ENCODE measurements at places on chromosomes 2 and 18. TPM values are rescaled to one million over a fixed set of nuclear protein-coding genes. Genes with fewer than 3 reads are reported as not detected.

- no peak for DNase-seq
- no peak overlapping the region for H3K27ac ChIP-seq
- H3K4me1 ChIP-seq = peaks cover 37% of the 10 kb centered on the region
- H3K36me3 ChIP-seq = no peaks in the 10 kb centered on the region
- no peak overlapping the region for H3K4me3 ChIP-seq
- no peaks in the 10 kb centered on the region for H3K27me3 ChIP-seq
These were observed 194.8 kb downstream of the ZEB2 start for GRCh38 chr2:144325086-144325485.

GRCh38 chr2:219230059-219230540, 494 bp downstream of the ANKZF1 start:
- peaks cover 48% of the 10 kb centered on the region for H3K4me1 ChIP-seq
- H3K4me3 ChIP-seq = peak overlapping the region; percentile 100
- no peaks in the 10 kb centered on the region for H3K27me3 ChIP-seq
- H3K36me3 ChIP-seq = peaks cover 15% of the 10 kb centered on the region
- peak; percentile 33 for DNase-seq

DNA sequence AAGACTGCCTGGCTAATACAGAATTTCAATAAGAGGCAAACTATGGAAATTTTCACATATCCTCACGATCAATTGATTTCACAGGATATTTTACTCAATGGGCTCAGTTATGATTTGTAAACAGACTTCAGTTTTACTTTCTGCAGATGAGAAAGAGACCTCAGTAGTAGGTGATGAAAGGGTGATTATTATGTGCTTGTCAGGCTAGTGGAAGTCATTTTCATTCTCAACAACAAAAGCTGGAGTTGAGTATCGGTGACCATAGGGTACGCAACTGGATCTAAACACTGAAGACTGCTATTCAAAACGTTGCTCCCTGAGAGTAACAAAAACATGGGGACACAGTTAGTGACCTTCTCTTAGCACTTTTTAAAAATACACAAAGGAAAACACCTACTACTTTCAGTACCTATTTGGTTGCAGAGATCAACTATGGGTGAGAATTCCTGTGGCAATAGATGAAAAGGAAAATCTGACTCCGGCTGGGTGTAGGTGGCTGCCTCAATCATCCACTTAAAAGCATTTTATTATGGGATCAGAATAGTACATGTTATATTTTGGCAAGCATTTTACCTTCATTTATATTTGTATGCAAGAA, 126.2 kb upstream of the VRK2 start:
- H3K36me3 ChIP-seq = no peaks in the 10 kb centered on the region
- H3K27ac ChIP-seq = no peak overlapping the region
- no peaks in the 10 kb centered on the region for H3K27me3 ChIP-seq
- no peaks in the 10 kb centered on the region for H3K4me1 ChIP-seq
- H3K4me3 ChIP-seq = no peak overlapping the region

- H3K4me1 ChIP-seq = peaks cover 3% of the 10 kb centered on the region
- peaks cover 21% of the 10 kb centered on the region for H3K36me3 ChIP-seq
- no peak overlapping the region for H3K27ac ChIP-seq
- no peak for DNase-seq
These were observed 41.7 kb upstream of the MALL start for GRCh38 chr2:110157153-110157793.

SKA1 gene
- polyA plus RNA-seq = 1.5 TPM

GRCh38 chr2:224841910-224842309, 125.7 kb upstream of the CCDC195 start:
- peaks cover 40% of the 10 kb centered on the region for H3K36me3 ChIP-seq
- DNase-seq = no peak
- H3K4me1 ChIP-seq = no peaks in the 10 kb centered on the region

GRCh38 chr18:79493211-79493800, 97.6 kb downstream of the NFATC1 start:
- H3K4me3 ChIP-seq = no peak overlapping the region
- no peaks in the 10 kb centered on the region for H3K27me3 ChIP-seq
- no peak for DNase-seq
- H3K36me3 ChIP-seq = peaks cover 29% of the 10 kb centered on the region
- H3K27ac ChIP-seq = no peak overlapping the region

DNA sequence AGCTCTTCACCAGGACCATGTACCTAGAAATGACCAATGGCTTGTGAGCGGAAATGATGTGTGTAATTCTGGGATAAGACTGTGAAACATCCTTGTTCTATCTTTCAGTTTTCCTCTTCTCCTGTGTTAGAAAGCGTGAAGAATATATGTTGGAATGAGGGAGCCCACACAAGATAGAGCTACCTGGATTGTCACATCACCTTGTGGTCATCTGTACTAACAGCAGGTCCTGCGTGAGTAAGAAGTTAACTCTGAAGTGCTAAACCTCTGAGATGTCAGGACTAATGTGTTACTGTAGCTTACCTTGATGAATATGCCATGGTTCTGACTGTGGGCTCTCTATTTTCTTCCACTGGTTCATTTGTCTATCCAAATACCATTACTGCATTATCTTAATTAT, 75.6 kb downstream of the FASTKD2 start:
- H3K4me1 ChIP-seq = no peaks in the 10 kb centered on the region
- no peaks in the 10 kb centered on the region for H3K27me3 ChIP-seq
- DNase-seq = no peak

DNA sequence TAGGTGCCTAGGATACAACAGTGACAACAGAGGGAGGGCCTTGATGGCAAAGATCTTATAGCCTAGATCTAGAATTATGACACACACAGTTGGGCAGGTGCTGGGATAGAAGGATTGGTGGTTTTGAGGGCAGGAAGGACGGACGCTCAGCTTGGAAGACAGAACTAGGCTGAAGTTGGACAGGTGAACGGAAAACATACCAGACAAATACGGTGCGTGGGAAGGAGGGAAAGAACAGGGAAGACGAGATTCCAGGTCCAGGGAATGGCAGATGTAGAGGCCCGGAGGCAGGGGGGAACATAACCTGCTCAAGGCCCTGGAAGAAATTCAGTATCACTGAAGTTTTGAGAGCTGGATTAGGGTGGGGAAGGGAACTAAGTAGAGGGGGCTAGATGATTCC, 40.8 kb downstream of the CRACDL start:
- H3K36me3 ChIP-seq = no peaks in the 10 kb centered on the region
- DNase-seq = no peak
- no peak overlapping the region for H3K27ac ChIP-seq
- no peaks in the 10 kb centered on the region for H3K4me1 ChIP-seq
- H3K27me3 ChIP-seq = peaks cover 44% of the 10 kb centered on the region

GRCh38 chr2:188983427-188984064, 9.4 kb downstream of the COL3A1 start:
- no peak overlapping the region for H3K27ac ChIP-seq
- DNase-seq = no peak
- no peaks in the 10 kb centered on the region for H3K36me3 ChIP-seq
- no peaks in the 10 kb centered on the region for H3K4me1 ChIP-seq

DNA sequence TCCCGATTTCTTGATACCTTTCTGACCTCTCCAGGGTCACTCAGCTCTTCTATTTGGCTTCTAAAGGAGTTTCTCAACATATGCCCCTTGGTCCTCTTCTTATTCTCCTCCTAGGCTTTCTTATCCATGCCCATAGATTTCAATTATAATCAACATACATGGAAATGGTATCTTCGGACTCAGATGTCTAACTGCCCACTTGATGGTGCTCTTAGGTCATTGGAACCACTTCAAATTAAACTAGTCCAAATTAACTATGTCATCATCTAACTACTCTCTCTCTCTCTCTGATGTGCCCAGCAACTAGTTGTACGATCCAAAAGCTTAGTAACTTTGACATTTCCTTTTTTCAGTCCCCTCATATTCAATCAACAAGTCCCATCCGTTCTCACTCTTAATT, 43.2 kb upstream of the GPR75 start:
- H3K4me1 ChIP-seq = peaks cover 8% of the 10 kb centered on the region
- no peak overlapping the region for H3K4me3 ChIP-seq
- DNase-seq = no peak
- H3K27ac ChIP-seq = peak overlapping the region; percentile 38
- peaks cover 50% of the 10 kb centered on the region for H3K36me3 ChIP-seq

DNA sequence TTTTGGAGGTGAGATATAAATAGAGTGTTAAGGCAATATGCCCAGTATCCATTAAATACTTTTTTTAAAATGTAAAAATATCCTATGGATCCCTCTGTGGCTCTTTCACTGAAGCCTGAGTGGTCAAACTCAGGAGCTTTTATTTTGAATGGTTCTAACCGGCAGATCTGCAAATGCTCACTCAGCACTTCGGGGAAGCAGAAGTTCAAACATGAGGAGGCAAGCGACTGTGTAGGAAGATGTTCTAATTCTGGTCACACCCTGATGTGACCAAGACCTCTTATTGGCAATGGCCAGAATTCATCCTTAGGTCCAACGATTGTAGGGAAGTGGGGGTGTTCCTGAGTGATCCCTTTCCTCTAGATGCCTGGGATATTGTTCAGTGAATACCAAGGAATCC, 168.8 kb downstream of the CDCA7 start:
- no peak overlapping the region for H3K4me3 ChIP-seq
- H3K27me3 ChIP-seq = peaks cover 27% of the 10 kb centered on the region
- peaks cover 4% of the 10 kb centered on the region for H3K36me3 ChIP-seq
- DNase-seq = no peak

TMEM87B gene
- polyA plus RNA-seq = 5.3 TPM

GRCh38 chr2:77169426-77169825, 352.8 kb downstream of the LRRTM4 start:
- H3K4me1 ChIP-seq = no peaks in the 10 kb centered on the region
- H3K36me3 ChIP-seq = no peaks in the 10 kb centered on the region
- H3K4me3 ChIP-seq = no peak overlapping the region
- H3K27ac ChIP-seq = no peak overlapping the region
- no peak for DNase-seq

DNA sequence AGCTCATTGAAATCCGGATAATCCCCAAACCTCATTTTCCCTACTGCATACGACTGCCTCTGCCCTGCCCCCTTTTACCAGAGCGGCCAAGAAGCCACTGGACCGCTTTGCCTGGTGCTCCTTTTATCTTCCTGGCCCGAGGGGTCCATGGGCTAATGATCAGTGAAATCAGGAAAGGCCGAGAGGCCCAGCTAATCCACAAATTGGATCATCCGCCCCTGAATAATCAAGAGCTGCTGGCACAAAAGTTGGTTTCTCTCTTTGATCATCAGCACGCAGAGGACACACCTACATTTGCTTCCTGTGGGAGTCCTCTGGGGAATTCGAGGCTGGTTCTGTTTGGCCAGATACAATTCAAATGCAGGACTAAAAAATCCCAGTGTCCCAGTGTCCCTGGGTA, 144.5 kb downstream of the INSIG2 start:
- H3K4me3 ChIP-seq = no peak overlapping the region
- peaks cover 4% of the 10 kb centered on the region for H3K4me1 ChIP-seq
- DNase-seq = no peak
- H3K27me3 ChIP-seq = peaks cover 58% of the 10 kb centered on the region

GRCh38 chr2:39243469-39244123, at the start of gene CDKL4:
TSS of gene CDKL4 (minus strand) at chr2:39243970.
- H3K36me3 ChIP-seq = no peaks in the 10 kb centered on the region
- peak; percentile 24 for DNase-seq
- H3K4me1 ChIP-seq = peaks cover 11% of the 10 kb centered on the region
- peak within 1 kb of the TSS; percentile 34 for H3K27ac ChIP-seq

LYPD1 gene
- polyA plus RNA-seq = not detected

DNA sequence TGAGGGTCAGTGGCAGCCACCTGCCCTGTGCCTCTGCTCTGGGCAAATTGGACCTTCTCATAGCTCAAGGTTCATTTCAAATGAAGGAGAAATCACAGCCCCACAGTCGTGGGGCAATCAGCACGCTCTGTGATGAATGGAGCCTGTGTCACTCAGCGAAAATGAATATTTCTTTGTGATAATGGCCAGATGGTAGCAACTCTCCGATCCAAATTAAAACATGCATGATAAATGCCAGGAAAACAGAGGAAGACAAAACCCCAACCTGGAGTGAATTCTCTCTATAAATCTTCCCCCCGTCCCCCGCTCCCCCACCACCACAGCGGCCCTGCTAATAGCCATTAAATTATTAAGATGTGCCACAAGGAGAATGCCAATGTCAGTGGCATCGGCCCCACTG, 258.4 kb downstream of the CELF4 start:
- peaks cover 5% of the 10 kb centered on the region for H3K27me3 ChIP-seq
- H3K36me3 ChIP-seq = no peaks in the 10 kb centered on the region
- H3K27ac ChIP-seq = no peak overlapping the region

GRCh38 chr18:493986-494983, 6.2 kb downstream of the COLEC12 start:
- DNase-seq = no peak
- no peaks in the 10 kb centered on the region for H3K36me3 ChIP-seq

GRCh38 chr2:48855142-48855541, 99.6 kb upstream of the LHCGR start:
- peaks cover 16% of the 10 kb centered on the region for H3K27me3 ChIP-seq
- no peaks in the 10 kb centered on the region for H3K36me3 ChIP-seq
- no peak overlapping the region for H3K4me3 ChIP-seq
- H3K4me1 ChIP-seq = no peaks in the 10 kb centered on the region
- H3K27ac ChIP-seq = no peak overlapping the region
- DNase-seq = no peak

ELOA2 gene
- not detected for polyA plus RNA-seq

- H3K4me1 ChIP-seq = peaks cover 8% of the 10 kb centered on the region
- H3K27ac ChIP-seq = no peak overlapping the region
- peaks cover 29% of the 10 kb centered on the region for H3K36me3 ChIP-seq
- no peak overlapping the region for H3K4me3 ChIP-seq
- no peaks in the 10 kb centered on the region for H3K27me3 ChIP-seq
These were observed 11.8 kb downstream of the NDUFA10 start for GRCh38 chr2:240013343-240013742.

- peaks cover 38% of the 10 kb centered on the region for H3K4me1 ChIP-seq
- peak overlapping the region; percentile 99 for H3K27ac ChIP-seq
- no peaks in the 10 kb centered on the region for H3K27me3 ChIP-seq
These were observed 19.4 kb downstream of the TEX44 start for GRCh38 chr2:231612109-231612455.

LIPG gene
- polyA plus RNA-seq = not detected

RAB27B gene
- 0.24 TPM for polyA plus RNA-seq

DNA sequence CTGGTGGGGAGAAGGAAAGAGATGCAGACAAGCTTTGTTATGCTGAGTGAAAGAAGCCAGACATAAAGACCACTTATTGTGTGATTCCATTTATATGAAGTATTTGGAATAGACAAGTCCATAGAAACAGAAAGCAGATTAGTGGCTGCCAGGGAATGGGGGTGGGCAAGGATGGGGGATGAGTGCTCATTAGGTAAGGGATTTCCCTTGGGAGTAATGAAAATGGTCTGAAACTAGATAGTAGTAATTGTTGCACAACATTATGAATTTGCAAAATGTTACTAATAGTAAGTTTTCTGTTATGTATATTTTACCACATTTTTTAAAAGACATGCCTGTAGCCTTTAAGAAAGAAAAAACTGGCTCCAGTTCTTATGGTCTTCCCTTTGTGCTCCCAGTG, 154.9 kb downstream of the LNPK start:
- DNase-seq = no peak
- H3K27me3 ChIP-seq = peaks cover 26% of the 10 kb centered on the region
- H3K4me1 ChIP-seq = no peaks in the 10 kb centered on the region
- H3K36me3 ChIP-seq = no peaks in the 10 kb centered on the region
- H3K4me3 ChIP-seq = no peak overlapping the region

PPP3R1 gene
- polyA plus RNA-seq = 7.9 TPM

All from naive B cell (primary cell).